ENCODE measurements at places on chromosomes 6 and 20. TPM values are rescaled to one million over a fixed set of nuclear protein-coding genes. Genes with fewer than 3 reads are reported as not detected.

The CUL7 gene
- 8.9 TPM for polyA plus RNA-seq

The EHMT2 gene
- 20.1 TPM for polyA plus RNA-seq

The ENPP5 gene
- polyA plus RNA-seq: 4.1 TPM

The ZBTB46 gene
- polyA plus RNA-seq: 8.2 TPM

The MUCL3 gene
- polyA plus RNA-seq: 2.7 TPM

The TMEM63B gene
- 8.6 TPM for polyA plus RNA-seq

The EPPIN gene
- not detected for polyA plus RNA-seq

The MYL9 gene
- polyA plus RNA-seq: 327 TPM

The F13A1 gene
- polyA plus RNA-seq: 296 TPM

The EBF4 gene
- polyA plus RNA-seq: 4.3 TPM

The ARMH2 gene
- polyA plus RNA-seq: not detected

The ANKS1A gene
- 12.7 TPM for polyA plus RNA-seq

The OGFR gene
- polyA plus RNA-seq: 27.3 TPM

The BTN1A1 gene
- polyA plus RNA-seq: not detected

The XKR7 gene
- polyA plus RNA-seq: under 0.01 TPM

The TCF21 gene
- 7.6 TPM for polyA plus RNA-seq

The HLA-G gene
- polyA plus RNA-seq: not detected

The CAPN11 gene
- polyA plus RNA-seq: 2.5 TPM

The SLC22A23 gene
- polyA plus RNA-seq: 7.2 TPM

The SYTL3 gene
- 3.7 TPM for polyA plus RNA-seq

The DAAM2 gene
- 6.4 TPM for polyA plus RNA-seq

The MCCD1 gene
- not detected for polyA plus RNA-seq

The KIF13A gene
- polyA plus RNA-seq: 8.6 TPM

The LTA gene
- polyA plus RNA-seq: 0.08 TPM

The WFDC10B gene
- not detected for polyA plus RNA-seq

The PRSS16 gene
- 0.67 TPM for polyA plus RNA-seq

The POM121L2 gene
- not detected for polyA plus RNA-seq

The RPS6KA2 gene
- polyA plus RNA-seq: 23.5 TPM

The NOX3 gene
- not detected for polyA plus RNA-seq

The CLIC5 gene
- 11.0 TPM for polyA plus RNA-seq

The AFG1L gene
- 1.8 TPM for polyA plus RNA-seq

The MEI4 gene
- polyA plus RNA-seq: 0.04 TPM

The MAP3K7 gene
- polyA plus RNA-seq: 10.1 TPM

The PHACTR1 gene
- polyA plus RNA-seq: 1.6 TPM

The FUT9 gene
- polyA plus RNA-seq: 0.05 TPM

The KHDC1L gene
- not detected for polyA plus RNA-seq

The AVP gene
- not detected for polyA plus RNA-seq

The IL17F gene
- polyA plus RNA-seq: not detected

The NMBR gene
- polyA plus RNA-seq: 0.06 TPM

The HM13 gene
- polyA plus RNA-seq: 265 TPM

The GGTLC1 gene
- polyA plus RNA-seq: not detected

The CRISP3 gene
- polyA plus RNA-seq: 0.13 TPM

The MATN4 gene
- polyA plus RNA-seq: 0.07 TPM

The FAM162B gene
- 9.9 TPM for polyA plus RNA-seq

Data from adipose tissue (tissue), 3 donors.